NCI-H1092 treated with DMSO at 0.1 percent for 48 hours (cell line): ENCODE measurements at places on chromosomes 3 and 15.
A peak's percentile ranks its signal among the peaks of the same experiment; 100 is the strongest.

- no peak for DNase-seq
Observed at GRCh38 chr15:59764775-59765174, 75.7 kb upstream of the BNIP2 start.

GRCh38 chr3:188156056-188156455 is 2.1 kb downstream of the LPP start:
- no peak for DNase-seq

- no peak for DNase-seq
Observed at GRCh38 chr3:53137835-53138446, 7.7 kb upstream of the RFT1 start.

DNA sequence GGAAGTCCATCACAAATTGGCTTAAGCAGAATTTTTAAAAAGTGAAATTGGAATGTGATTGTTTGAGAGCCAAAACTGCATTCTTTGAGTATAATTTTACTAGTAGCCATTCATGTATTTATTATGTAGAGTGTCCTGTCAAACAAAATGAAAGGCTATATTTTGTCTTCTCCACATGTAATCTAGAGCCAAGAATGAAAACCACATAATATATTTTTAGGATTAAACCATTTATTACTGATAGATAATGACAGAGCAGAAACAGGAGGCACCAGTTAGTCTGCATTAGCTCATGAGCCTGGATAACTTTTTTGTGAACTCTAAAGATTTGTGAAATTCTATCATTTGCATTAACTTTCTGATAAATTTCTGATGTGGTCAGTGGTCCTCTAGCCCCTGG is 130.2 kb downstream of the FILIP1L start:
- no peak for DNase-seq

DNA sequence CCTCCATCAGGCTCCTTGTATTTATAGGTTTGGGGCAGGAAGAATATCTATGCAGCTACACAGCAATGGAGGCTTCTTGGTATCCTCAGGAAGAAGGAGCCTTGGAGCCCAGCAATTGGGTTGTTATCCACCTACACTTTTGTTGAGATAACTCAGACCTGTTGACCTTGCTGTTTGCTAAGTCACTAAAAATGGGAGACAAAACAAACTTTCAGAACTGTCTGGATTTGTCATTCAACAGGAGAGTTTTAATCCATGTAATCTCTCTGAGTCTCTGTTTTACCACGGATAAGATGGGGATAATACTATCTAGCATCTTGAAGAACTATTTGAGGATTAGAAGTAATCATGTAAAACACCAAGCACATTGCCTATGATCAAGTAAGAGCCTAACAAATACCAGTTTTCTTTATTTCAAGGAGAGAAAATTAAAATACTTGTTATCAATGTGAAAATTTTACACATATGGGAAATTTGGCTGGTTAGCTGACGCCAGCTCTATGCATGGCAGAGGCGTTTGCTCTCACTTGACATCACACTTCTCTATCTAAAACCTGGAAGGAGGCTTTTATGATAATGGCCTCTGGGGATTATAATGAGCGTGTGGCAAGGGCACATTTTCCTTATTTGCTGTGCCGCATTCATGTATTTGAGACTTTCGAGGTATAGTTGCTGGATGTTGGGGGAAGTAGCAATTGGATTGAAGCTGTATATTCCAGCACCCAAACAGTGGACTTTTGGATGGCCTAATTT is 215.6 kb downstream of the PDCD6IP start:
- no peak for DNase-seq

DNA sequence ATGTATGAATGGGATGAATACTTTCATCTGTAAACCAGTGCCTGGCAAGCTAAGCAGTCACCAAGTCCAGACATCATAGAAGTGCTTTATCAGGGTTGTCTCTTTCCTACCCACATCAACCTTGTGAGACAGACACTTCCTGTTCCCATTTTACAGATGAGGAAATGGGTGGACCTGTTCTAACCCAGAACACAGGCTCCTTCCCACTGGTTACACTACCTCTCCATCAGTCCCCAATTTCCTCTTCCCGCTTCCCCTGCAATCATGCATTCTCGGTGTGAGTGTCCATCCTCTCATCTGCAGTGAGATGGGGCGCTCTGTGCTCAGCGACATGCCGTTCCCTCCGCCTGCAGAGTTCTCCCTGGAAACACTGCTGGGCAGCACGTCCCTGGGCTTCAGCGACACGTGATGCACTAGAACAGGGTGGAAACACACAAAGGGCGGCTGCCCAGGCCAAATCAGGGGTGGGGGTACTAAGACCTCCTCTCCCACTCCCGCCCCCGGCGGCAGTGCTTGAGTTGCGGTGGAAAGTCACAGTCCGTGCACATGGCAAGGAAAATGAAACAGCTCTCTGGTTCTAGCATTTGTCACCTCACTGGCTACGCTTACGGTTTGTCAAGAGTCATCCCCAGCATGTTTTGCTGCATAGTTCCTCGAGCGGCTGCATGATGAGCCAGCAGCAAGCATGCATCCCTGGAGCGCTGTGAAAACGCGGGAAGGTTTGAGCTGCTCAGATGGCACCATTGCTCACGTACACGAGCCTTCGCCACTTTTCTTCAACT is 201.1 kb downstream of the ADAMTS17 start:
- no peak for DNase-seq

DNA sequence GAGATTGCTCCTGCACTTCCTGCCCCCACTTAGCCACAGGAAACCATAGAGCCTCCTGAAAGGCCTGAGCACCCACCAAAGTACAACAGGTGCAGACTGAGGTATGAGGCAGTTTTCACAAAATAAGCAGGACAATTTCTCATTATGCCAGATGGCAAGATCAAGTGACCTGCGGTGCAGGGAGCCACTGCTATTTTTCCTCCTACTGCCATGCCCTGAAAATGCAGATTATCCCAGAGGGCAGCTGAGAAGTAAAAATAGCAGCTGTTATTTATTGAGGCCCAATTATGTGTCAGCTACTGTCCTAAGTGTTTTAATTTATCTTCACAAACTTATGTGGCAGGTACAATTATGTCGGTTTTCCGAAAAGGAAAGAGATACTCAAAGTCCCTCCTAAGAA is 209.5 kb upstream of the ST8SIA2 start:
- no peak for DNase-seq

GRCh38 chr3:195179776-195180489 is 91.0 kb downstream of the XXYLT1 start:
- no peak for DNase-seq

- no peak for DNase-seq
Observed at GRCh38 chr15:63735449-63735848, 98.3 kb downstream of the HERC1 start.

DNA sequence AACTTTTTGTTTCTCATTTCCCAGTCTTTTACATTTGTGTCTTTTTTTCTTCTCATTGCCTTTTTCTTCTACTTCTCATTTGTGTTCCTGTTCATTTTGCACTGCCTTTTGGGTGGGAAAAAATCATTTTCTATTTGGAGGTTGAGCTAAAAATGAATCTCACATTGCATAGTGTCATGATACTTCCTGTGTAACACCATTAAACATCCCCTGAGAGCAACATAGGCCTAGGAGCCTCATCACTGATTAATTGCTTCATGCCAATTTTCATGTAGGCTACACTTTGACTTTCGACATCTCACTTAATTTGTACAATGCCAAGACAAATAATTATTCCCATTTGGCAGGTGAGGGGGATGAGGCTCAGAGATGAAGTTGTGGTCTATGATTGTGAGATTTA is 279.2 kb downstream of the EDEM1 start:
- DNase-seq: no peak

GRCh38 chr3:127043041-127043641 is 60.2 kb downstream of the PLXNA1 start:
- DNase-seq: no peak

- peak; percentile 63 for DNase-seq
Observed at GRCh38 chr3:63193647-63194046, 84.5 kb upstream of the SYNPR start.

- DNase-seq: no peak
Observed at GRCh38 chr3:31465999-31466398, 66.7 kb upstream of the STT3B start.

- DNase-seq: peak; percentile 2
Observed at GRCh38 chr3:8603115-8603710, 41.4 kb downstream of the SSUH2 start.

DNA sequence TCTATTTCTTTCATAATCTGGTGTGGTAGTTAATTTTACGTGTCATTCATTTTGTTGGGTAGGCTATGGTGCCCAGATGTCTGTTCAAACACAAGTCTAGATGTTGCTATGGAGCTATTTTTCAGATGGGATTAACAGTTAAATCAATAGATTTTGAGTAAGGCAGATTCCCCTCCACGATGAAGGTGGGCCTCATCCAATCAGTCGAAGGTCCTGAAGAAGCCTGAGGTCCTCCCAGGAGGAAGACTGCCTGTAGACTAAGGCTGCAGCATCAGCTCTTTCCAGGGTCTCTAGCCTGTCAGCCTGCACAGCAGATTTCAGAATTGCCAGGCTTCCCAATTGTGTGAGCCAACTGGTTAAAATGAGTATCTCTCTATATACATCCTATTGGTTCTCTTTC is 92.9 kb downstream of the GABRB3 start:
- no peak for DNase-seq

DNA sequence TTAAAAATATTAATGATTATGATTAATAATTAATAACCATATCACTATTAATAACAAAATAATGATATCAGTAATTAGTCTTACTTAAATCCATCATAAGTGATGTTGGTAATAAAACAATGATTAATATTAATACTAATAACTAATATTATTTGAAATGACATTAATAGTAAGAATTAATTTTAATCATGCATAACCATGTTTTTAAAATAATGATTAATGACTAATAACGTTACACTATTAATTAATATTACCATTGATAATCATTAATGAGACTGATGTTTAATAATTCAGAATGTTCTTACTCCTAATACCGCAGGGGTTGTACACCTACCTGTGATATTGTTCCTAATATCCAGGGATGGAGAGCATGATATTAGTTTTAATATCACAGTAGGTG is 53.4 kb upstream of the FRG2C start:
- no peak for DNase-seq

DNA sequence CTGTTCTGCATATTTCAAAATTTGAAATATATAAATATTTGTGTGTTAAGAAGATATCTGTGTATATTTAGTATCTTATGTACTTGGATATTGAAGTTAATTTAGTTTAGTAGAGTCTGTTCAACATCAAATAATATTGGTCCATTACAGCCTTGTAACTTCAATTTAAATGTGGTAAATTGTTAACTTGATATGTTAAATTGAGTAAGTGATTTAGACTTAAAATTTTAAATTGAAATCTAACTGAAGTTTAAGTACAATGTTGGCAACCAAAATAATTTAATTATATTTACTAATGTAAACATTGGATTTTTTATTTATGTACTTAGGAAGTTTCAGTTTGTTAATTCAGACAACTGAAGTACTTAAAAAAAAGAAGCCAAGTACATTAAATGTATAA is 343.9 kb upstream of the DNAJC19 start:
- DNase-seq: no peak

DNA sequence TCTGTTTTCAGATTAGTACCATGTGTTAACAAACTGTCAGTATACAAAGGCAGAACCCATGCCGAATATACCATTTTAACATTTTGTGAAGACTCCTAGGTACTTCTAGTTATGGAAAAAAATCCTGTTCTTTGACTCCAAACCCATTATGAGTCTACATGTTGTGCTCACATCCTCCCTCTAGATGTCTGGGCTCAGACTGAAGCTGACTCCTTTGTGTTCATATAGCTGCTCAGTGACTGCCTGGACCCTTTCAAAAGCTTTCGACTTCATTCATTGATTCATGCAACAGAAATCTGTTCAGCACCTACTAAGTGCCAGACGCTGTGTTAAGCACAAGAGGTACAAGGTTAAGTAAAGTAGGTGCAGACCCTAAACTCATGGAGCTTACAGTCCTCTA is 60.5 kb downstream of the MEGF11 start:
- DNase-seq: no peak

- DNase-seq: no peak
Observed at GRCh38 chr3:89954137-89954536, 846.7 kb downstream of the EPHA3 start.

- DNase-seq: no peak
Observed at GRCh38 chr3:158671821-158672214, 630 bp downstream of the LXN start.

- DNase-seq: no peak
Observed at GRCh38 chr15:72289597-72290325, 17.4 kb upstream of the PARP6 start.

- peak; percentile 78 for DNase-seq
Observed at GRCh38 chr15:92667287-92667904, 11.8 kb upstream of the FAM174B start.

DNA sequence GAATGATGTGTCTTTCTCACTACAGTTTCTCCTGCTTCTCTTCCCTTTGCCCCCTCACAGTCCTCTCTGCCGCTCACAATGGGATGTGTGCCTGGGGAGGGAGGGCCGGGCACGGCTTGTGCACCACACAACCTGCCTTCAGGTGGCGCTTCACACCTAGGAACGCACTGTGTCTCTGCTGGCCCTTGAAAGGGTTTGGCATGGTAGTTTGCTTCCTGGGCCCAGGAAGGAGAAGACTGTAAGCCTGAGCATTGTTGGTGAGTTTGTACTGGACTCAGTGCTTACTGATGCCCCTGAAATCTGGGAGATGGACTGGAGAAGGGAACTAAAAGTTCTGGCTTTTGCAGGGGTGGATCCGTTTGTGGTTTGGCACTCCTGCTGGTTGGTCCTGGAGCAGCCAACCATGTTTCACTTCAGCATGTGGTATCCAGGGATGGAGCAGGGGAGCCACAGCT is 9.2 kb downstream of the ALPK3 start:
- no peak for DNase-seq

DNA sequence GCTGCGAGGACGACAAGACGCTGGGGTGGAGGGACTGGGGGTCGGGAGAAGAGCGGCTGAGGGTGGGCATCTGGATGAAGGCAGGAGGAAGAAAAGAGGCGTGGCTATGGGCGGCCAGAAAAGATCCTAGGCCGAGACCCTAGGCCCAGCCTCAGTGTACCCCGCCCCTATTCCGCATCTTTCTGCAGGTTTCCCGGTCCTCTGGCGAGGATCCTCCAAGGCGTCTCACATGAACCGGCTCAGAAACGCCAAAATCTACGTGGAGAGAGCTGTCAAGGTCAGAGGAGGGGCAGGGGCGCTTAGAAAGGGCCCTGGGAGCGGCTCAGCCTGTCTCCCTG is 340 bp downstream of the TTLL3 start:
- no peak for DNase-seq

DNA sequence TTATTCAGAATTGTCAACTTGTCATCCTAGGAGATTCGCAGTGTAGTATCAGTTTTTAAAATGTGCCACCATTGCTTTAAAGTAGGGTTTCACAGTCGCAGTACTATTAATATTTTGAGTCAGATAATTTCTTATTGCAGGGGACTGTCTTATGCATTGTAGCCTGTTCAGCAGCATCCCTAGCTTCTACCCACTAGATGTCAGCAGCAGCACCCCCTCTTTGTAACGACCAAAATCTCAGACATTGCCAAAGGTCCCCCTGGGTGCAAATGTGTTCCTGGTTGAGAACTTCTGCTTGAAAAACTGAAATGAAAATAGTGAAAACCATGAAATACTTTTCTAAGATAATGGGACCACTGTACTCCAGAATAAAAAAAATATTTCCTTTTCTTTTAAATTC is 474.8 kb downstream of the CNTN3 start:
- DNase-seq: no peak
